ENCODE measurements at places on chromosomes 2 and 18.

DNA sequence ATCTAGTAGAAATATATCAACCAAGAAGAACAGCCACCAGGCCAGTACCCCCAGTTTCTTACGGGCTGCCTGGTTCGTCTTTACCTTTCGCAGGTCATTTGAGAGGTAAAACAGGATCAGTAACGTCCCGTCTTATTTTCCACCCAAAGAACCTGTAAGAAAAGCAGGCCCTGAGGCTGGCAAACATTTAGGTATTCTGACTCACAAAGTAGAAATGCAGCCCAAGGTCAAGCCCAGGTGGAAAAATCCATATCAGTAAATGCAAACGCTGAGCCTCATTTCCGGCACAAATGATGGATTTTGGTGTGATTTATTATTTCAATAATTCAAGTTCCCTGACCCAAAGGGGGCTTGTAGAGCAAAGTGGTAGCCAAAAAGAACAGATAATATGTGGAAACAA is 171.2 kb downstream of the ZNF516 start:
- DNase-seq = no peak

- no peak for DNase-seq
Measured at GRCh38 chr18:6734726-6735430, 5.4 kb downstream of the ARHGAP28 start.

DNA sequence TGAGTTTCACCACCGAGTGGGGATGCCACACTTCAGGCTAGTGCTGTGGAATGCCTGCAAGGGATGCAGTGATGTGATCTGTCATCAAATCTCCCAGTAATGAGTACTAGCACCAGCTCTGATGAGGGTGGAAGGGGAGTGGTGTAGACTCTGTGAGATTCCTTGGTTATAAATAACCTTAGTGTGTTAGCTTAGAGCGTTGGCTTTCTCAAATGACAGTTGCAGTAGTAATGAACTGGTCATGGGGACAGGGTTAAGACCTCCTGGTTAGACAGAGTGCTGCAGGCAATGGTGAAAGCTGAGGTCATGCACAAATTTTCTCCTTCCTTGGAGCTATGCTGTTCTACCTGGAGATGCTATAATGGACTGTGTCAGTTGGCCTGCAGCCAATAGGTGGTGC is 1063.4 kb upstream of the CRIM1 start:
- no peak for DNase-seq

GRCh38 chr2:151197184-151198108 is 64.2 kb downstream of the RBM43 start:
- DNase-seq = no peak

GRCh38 chr18:13649397-13650390 is 76.7 kb downstream of the FAM210A start:
- no peak for DNase-seq
